Activated naive CD4-positive, alpha-beta T cell treated with anti-CD3 and anti-CD28 coated beads for 36 hours (primary cell): ENCODE measurements at places on chromosomes 2 and 18. TPM values are rescaled to one million over a fixed set of nuclear protein-coding genes. Genes with fewer than 3 reads are reported as not detected.

- H3K4me1 ChIP-seq, result no peaks in the 10 kb centered on the region
- H3K27me3 ChIP-seq, result no peaks in the 10 kb centered on the region
Observed at GRCh38 chr2:44496130-44496529, 134.4 kb downstream of the CAMKMT start.

GRCh38 chr2:119645173-119645855, 33.7 kb upstream of the TMEM177 start:
- no peaks in the 10 kb centered on the region for H3K36me3 ChIP-seq
- H3K4me3 ChIP-seq, result no peak overlapping the region
- peaks cover 1% of the 10 kb centered on the region for H3K4me1 ChIP-seq

DNA sequence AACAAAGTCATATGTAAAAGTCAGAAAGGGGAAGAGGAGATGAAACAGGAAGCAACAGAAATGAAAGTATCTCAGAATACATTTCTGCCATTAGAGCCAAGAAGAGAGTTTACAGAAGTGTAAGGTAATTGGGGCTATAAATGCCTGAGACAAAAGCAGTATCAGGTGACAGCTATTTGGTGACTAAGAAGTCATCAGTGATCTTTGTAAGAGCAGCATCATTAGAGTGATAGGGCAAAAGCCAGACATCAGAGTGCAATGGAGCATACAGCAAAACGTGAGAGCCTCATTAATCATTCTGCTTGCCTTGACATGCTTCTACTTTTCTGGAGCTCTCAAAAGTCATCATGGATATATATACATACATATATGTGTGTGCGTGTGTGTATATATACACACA, 804.7 kb upstream of the PIK3C3 start:
- H3K36me3 ChIP-seq, result no peaks in the 10 kb centered on the region
- H3K4me3 ChIP-seq, result no peak overlapping the region
- H3K27ac ChIP-seq, result no peak overlapping the region
- DNase-seq, result no peak

FOXI3 gene
- total RNA-seq, result not detected

PSMA8 gene
- 2.1 TPM for total RNA-seq

POTEC gene
- total RNA-seq, result not detected

DNA sequence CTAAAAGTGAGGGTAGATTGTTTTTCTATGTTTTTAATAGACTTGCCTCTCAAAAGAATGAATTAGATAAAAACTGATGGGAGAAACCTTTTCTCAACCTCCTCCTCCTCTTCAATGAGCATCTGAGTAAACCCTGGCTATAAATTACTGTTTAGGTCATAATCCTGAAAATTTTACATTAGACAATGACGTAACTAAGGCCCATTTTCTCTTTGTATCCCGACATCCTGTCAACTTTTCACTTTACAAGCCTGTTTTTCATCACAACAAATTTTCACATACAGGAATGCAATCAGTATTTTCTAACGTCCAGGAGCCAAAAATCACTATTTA, 1.3 kb downstream of the SPIRE1 start:
- H3K4me3 ChIP-seq, result peak overlapping the region; percentile 76
- H3K27ac ChIP-seq, result no peak overlapping the region
- peaks cover 24% of the 10 kb centered on the region for H3K27me3 ChIP-seq
- no peak for DNase-seq

GRCh38 chr2:71253476-71253875, 26.6 kb upstream of the PAIP2B start:
- no peaks in the 10 kb centered on the region for H3K36me3 ChIP-seq
- H3K4me3 ChIP-seq, result no peak overlapping the region
- DNase-seq, result no peak
- no peaks in the 10 kb centered on the region for H3K4me1 ChIP-seq
- peaks cover 24% of the 10 kb centered on the region for H3K27me3 ChIP-seq

DNA sequence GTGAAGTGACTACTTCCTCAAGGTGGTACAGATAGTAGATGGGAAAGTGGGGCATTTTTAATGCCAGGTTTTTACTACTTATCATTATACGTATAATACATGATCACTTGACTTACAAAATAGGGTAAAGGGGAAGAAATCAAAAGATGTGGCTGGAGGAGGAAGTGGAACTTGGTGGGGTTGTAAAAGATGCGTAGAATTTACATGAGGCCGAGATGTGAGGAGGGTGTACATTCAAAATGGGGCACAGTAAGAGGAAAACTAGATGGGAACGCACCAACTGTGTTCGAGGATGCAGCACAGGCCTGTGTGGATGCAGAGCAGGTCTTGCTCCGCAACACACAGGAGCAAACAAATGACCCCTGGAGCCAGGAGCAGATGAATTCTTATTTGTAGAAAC, 403.3 kb downstream of the TXNL1 start:
- no peak overlapping the region for H3K4me3 ChIP-seq
- no peaks in the 10 kb centered on the region for H3K36me3 ChIP-seq
- no peaks in the 10 kb centered on the region for H3K4me1 ChIP-seq
- no peak for DNase-seq
- H3K27me3 ChIP-seq, result peaks cover 7% of the 10 kb centered on the region
- no peak overlapping the region for H3K27ac ChIP-seq

CNGA3 gene
- total RNA-seq, result not detected
